Activated CD8-positive, alpha-beta memory T cell treated with anti-CD3 and anti-CD28 coated beads for 1 hour (primary cell): ENCODE measurements at places on chromosomes 4 and X.

DNA sequence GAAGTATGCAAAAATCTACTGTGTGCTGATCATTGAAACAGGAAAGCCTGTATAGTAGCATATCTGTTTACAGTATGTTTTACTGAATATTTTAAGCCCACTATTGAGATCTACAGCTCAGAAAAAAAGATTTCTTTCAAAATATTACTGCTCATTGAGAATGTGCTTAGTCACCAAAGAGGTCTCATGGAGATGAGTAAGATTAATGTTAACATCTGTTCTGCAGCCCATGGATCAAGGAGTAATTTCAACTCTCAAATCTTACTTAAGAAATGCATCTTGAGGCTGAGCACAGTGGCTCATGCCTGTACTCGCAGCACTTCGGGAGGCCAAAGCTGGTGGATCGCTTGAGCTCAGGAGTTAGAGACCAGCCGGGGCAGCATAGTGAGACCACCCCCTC is 3.3 kb downstream of the RNF4 start:
- no peak for DNase-seq

DNA sequence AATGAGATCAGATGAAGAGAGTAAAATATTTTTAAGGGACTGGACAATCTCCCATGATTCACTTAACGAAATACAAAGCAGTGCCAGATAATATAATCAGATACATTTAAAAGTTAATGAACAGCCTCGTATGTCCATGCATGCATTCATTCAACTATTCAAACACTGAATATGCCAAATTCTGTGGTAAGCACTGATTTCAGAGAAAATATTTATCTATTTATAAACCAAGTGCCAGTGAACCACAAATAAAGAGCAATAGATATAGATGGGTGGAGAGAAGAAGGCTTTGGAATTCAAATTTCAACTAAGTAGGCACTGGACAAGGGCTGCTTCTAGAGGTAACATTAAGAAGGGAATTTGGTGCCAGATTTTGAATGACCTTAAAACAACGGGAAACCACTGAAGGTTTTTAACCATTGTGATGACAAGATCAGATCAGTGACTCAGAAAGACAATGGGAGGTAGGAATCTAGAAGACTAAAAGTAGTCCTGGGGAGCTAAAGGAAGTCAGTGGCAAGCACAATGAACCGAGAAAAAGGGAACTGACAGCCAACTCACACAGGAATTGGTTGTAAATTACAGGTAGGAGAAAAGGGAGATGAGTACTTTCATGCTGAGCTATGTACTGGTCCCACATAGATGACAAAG is 14.2 kb downstream of the ELOVL6 start:
- no peak for DNase-seq

DNA sequence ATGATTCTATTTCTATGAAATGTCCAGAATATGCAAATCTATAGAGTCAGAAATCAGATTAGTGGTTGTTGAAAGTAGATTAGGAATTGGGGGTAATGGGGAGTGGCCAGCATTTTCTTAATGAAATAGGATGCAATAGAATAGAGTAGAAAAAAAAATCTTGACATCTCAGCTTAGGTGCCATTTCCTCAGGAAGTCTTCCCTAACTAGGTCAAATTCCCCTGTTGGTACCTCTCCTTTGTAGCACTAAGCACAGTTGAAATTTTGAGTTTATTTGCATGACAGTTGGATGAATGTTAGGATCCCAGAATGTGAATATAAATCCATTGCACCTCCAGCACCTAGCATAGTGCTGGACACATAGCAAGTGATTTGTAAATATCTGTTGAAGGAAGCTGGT is 30.0 kb upstream of the PDK3 start:
- DNase-seq: no peak

GRCh38 chr4:3283483-3283882 is 9.3 kb upstream of the RGS12 start:
- DNase-seq: no peak

DNA sequence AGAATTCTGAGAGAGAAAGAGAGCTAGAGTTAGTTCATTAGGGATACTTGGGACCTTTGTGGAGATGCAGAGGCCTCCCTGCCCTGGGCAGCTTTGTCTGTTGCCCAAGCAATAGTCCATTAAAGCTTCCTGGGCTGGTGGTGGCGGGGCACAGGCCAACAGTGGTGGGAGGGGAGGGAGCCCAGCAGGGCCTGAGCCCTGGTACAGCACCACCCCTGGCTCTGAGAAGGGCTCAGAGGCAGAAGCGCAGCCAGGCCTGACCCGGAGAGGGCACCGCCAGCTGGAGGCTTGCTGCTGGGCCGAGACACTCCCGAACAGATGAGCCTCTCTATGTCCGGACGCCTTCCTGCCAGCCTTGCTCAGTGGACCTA is 65.3 kb downstream of the EFNB1 start:
- DNase-seq: no peak

GRCh38 chr4:14865804-14866203 is 136.5 kb upstream of the CPEB2 start:
- DNase-seq: no peak

- DNase-seq: no peak
Measured at GRCh38 chr4:109010521-109010920, 247.7 kb upstream of the ETNPPL start.

GRCh38 chr4:10697086-10697485 is 12.5 kb upstream of the CLNK start:
- DNase-seq: no peak

- no peak for DNase-seq
Measured at GRCh38 chr4:107625391-107625902, 94.6 kb downstream of the PAPSS1 start.

- DNase-seq: no peak
Measured at GRCh38 chrX:71096760-71097032, 1.0 kb downstream of the FOXO4 start.

GRCh38 chrX:108216919-108217571 is 125.5 kb downstream of the ATG4A start:
- DNase-seq: no peak

DNA sequence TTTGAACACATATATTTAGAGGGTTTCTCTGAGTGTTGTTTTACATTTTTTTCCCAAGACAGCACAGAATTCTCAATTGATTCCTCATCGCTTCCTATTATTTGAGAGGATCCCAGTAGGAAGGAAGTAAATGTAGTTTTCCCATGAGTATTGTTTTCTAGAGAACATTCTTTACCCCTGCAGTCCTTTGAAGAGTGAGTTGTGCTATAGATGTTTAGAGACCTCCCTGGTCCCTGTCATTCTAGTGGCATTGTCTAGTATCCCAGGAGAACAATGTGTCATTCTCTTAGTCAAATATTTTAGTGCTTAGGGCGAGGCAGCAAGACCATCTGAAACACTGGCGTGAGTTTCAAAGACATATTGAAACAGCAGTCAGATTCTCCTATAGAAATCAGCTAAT is 32.5 kb downstream of the SORBS2 start:
- no peak for DNase-seq

DNA sequence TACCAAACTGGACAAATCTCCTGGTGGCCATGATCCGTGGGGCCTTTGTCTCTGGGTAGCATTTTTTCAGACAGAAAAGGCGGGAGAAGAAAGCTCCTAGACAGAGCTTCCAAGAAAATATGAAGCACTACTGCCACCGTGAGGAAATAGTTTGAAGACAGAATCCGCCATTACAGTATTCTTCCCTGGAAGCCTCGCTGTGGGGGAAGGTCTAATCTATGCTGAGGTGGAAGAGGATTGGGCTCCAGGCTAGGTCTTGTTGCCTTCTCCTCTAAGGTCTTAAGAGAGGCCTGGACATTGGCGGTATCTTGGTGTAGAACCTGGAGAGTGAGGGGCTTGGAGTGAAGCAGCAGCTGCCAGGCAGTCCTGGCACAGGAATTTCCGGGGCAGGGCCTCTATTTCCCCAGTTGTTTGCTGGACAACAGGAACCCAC is 218.9 kb downstream of the OR13H1 start:
- no peak for DNase-seq

- no peak for DNase-seq
Measured at GRCh38 chr4:171978216-171978615, 165.0 kb downstream of the GALNTL6 start.

GRCh38 chr4:37422102-37422501 is 177.6 kb downstream of the NWD2 start:
- DNase-seq: no peak

DNA sequence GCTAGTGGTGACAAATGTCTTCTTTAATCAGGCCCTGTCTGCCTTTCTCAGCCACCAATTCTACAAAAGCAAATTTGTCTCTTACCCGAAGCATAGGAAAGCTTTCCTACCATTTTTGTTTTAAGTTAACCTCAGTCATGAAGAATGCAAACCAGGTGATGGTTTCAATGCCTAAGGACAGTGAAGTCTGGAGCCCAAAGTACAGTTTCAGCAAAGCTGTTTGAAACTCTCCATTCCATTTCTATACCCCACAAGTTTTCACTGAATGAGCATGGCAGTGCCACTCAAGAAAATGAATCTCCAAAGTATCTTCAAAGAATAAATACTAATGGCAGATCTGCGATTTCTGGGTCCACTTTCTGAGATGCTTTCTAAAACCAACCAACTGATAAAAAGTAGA is 23.9 kb downstream of the SRD5A3 start:
- no peak for DNase-seq

DNA sequence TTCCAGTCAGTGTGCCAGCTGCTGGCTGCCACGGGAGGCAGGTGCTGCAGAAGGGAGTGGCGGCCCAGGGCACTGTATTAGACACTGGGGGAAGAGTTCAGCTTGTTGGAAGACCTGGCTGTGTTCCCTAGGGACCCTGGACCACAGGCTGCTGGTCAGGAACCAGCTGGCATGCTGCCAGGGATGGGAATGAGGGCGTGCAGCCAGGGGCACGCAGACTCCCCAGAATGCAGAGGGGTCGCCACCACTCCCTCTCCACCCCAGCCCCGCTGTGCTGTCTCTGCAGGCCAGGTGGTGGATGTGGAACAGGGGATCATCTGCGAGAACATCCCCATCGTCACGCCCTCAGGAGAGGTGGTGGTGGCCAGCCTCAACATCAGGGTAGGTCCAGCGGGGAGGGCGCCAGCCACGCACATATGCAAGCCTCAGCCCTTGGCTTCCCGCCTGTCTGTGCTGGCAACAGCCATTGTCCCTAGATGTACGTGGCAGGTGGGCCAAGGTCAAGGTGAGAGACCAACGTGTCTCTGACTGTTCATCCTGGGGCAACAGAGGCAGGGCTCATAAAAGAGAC is 12.3 kb downstream of the ABCD1 start:
- DNase-seq: no peak

- DNase-seq: no peak
Measured at GRCh38 chr4:167443841-167444240, 209.5 kb upstream of the SPOCK3 start.

- DNase-seq: no peak
Measured at GRCh38 chr4:150974252-150974640, 40.8 kb downstream of the LRBA start.
